ENCODE measurements at places on chromosomes 6 and 20.

- no peak for DNase-seq
Observed at GRCh38 chr6:133957780-133958242, 4.8 kb downstream of the TBPL1 start.

GRCh38 chr20:11059659-11060058 lies 385.9 kb upstream of the JAG1 start:
- DNase-seq, result no peak

DNA sequence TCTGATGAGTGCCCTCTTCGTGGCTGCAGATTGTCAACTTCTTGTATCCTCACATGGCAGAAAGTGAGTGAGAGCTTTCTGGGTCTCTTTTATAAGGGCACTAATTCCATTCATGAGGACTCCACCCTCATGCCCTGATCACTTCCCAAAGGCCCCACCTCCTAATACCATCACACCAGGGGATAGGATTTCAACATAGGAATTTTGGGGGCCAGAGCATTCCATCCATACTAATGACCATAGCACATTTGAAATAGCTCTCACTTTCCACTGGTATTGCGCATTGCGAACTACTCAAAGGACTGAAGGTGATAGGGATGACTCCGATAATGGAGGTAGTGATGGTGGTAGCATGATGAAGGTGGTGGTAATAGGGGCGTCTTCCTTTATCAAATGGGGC lies 324.3 kb downstream of the PRL start:
- no peak for DNase-seq

GRCh38 chr20:48716541-48716940 lies 111.3 kb downstream of the PREX1 start:
- no peak for DNase-seq

GRCh38 chr6:134510142-134510541 lies 192.2 kb upstream of the SGK1 start:
- DNase-seq, result no peak

DNA sequence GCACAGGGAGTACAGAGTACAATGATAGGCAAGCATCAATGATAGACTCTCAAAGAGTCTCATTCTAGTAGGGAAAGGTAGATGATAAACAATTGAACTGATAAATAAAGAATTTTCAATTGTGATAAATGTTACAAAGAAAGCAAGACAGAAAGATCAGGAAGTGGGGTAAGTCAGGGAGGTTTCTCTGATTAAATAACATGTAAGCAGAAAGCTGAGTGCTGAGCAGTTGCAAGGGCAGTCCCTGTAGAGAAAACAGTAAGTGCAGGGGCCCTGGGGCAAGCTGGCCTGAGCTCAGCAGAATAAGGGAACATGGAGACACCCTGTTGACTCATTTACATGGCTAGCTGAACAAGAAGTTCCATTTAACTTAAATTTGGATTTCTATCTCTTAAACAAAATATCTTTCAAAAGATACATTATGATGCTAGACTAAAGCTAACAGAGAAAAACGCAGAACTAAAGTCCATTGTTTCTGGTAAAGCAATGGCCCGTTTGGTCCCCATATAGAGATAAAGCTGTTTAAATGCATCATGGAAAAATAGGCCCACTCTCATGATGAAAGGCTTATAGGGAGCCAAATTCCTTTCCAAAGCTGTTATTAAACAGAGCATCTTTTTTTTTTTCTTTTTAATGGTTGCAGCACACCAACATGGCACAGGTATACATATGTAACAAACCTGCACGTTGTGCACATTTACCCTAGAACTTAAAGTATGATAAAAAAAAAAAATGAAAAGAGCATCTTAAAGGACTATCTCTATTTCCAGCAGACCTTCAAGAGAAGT lies 5.3 kb upstream of the TNFAIP3 start:
- DNase-seq, result no peak

DNA sequence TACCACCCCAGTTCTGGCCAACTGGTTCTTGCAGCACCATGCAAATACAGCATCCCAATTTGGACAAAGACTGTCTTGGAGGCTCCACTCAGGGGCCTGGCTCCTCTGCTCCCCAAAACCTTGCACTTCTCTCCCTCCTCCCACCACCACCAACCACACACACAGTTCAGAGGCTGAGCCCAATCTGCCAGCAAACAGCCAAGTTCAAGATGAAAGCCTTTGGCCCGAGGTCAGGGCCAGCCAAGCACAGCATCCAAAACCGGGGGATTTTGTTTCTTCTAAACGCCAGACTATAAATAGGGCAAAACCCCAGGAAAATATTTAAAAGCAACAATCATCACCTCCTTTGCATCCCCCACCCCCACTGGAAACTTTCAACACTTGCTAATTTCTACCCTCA lies 5.7 kb downstream of the KCNK5 start:
- no peak for DNase-seq

DNA sequence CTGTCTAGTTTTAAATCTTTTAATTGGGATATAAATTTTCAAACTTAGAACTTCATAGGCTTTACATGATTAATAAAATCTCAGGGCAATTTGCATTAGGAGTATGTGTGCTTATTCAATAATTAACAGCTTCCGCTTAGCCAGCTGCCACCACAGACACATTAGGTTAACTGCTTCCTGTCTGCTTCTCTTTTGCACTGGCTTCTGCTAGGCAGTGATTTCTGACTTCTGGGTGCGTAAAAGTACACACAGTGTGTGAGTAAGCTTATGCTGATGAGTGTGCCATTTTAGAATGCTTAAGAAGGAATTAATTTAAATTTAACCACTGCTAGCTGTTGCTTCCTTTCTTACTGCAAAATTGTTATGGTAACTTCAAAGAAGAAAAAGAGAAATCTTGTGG lies 73.9 kb downstream of the F13A1 start:
- no peak for DNase-seq

- no peak for DNase-seq
Observed at GRCh38 chr6:11459079-11459610, 78.4 kb upstream of the TMEM170B start.

- no peak for DNase-seq
Observed at GRCh38 chr20:50642288-50642803, 49.0 kb downstream of the RIPOR3 start.

DNA sequence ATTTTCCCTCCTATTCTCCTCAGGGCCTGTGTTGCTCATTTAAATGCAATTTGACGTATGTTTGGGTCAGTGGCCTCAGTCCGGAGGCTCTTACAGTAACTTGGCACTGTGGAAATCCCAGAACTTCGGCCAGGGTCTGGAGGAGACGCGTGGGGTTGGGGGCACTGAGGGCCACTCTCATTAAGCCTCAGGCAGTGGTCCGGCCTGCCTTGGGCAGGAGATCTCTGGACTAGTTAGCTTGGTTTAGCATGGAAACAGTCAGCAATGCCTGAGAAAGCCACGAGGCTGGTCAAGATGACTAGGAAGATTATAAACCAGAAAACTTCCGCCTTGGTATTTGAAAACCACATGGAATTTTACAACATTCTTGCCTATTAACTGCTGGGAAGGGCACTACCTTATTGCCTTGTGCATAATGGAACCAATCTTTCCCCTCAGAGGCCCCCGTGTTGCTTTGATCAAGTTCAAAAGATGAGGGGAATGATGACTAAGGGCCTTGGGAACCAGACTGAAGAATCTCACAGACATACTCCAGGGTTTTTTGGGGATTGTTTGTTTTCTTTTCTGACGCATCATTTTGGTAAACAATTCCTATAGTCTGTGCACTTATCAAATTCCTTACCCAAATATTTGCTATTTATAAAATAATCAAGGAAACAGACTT lies 206.0 kb upstream of the PREP start:
- no peak for DNase-seq

- no peak for DNase-seq
Observed at GRCh38 chr6:37480951-37481534, 18.6 kb downstream of the CCDC167 start.

GRCh38 chr20:40110311-40110831 lies 578.7 kb downstream of the MAFB start:
- no peak for DNase-seq

DNA sequence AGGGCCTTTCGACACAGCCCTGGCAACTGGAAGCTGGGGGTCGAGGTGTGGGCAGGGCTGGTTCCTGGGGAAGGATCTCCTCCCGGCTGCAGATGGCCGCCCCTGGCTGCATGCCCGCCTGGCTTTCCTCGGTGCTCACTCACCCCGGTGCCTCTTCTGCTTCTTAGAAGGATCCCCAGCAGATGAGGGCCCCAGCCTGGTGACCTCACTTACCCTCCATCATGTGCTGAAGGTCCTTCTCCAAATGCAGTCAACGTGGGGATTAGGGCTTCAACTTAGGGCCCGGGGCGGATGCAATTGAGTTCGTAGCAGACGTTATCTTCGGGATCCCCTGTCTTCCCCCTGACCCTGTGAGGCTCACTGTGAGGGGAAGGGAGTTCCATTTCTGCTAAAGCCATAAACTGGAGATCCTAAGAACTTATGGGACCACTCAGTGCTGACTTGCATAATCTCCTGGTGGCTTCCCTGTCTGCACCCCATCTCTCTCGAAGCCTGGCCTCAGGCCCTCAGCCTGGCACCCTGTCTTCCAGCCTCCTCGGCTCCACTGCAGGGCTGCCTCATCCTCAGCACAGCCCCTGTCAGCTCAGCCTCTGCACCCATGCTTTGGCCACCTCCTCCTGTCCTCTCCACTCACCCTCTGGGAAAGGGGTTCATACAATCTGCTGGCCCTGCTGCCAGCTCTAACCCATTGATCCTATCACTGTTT lies 92.6 kb downstream of the THBS2 start:
- no peak for DNase-seq

GRCh38 chr6:47752801-47753200 lies 29.0 kb upstream of the OPN5 start:
- no peak for DNase-seq

DNA sequence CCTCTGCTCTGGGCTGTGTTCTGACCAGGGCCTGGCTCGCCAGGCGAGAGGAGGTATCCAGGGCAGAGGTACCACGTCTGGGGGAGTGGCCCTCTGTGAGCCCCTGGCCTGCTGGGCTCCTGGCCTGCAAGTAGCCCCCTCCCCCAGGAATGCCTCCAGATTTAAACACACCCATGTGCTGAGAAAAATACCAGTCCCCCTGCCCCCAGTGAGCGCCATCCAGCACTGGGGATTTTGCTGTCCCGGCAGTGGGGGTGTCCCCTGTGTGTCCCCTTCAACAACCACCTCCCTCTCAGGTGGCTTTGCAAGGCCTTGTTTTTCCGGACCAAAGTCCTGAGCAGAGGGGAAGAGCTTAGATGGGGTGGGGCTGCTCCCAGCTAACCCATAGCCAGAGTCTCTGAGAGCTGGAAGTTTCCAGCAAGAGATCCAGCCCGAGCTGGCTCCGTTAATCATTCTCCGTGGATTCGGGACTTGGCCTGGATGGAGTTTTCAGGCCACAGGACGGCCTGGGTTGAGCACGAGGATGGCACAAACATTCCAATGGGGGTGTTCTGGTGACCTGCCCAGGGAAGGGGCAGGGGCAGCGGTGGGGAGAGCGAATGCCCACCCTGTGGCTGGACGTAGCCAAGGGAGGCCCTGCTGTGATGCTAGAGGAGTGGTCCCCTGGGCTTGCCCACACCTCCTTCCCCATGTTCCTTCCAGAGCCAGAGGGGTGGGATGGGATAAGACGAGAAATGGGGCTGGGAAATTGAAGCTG lies 29.0 kb downstream of the PCK1 start:
- DNase-seq, result no peak

DNA sequence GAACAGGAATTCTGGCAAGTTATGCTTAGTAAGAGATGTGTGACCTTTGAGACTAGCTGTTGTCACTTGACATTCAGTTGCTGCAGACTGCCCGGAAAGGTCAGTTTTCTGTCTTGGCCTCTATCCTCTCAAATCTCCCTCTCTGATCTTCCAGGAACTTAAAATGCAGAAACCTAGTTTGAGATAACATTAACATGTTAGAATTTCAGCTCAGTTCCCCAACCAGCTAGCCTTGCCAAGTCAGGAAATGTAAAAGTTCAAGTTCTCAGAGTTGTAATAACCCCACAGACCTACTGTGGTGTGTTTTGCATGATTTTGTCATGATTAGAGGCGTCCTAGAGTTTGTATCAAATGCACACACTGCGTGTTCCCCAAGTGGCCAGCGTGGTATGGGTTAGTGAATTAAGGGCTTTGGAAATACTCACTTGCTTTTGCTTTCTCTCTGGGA lies 46.6 kb downstream of the DUSP22 start:
- DNase-seq, result no peak

DNA sequence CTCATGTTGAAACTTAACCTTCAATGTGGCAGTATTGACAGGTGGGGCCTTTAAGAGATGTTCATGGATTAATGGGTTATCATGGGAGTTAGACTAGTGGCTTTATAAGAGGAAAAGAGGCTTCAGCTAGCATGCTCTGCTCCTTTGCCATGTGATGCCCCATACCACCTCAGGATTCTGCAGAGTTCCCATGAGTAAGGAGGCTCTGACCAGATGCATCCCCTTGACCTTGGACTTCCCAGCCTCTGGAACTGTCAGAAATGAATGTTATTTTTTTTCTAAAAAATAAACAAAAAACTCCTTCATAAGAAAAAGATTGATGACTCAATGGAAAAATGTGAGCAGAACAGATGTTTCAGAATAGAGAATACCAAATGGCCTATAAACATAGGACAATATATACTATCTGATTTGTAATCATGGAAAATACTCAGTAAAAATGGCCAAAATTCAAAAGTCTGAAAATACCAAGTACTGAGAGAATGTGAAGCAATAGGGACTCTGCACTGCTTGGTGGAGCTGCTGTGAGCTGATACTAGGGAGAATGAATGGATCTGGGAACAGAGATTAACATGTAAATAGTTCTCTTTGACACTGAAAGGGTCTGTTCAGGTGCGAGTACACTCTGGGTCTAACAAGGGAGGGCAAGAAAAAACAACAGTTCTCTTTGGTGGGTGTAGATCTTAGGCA lies 7.4 kb upstream of the TRIM39 start:
- no peak for DNase-seq

GRCh38 chr20:6588296-6588695 lies 179.2 kb upstream of the BMP2 start:
- DNase-seq, result peak; percentile 28

DNA sequence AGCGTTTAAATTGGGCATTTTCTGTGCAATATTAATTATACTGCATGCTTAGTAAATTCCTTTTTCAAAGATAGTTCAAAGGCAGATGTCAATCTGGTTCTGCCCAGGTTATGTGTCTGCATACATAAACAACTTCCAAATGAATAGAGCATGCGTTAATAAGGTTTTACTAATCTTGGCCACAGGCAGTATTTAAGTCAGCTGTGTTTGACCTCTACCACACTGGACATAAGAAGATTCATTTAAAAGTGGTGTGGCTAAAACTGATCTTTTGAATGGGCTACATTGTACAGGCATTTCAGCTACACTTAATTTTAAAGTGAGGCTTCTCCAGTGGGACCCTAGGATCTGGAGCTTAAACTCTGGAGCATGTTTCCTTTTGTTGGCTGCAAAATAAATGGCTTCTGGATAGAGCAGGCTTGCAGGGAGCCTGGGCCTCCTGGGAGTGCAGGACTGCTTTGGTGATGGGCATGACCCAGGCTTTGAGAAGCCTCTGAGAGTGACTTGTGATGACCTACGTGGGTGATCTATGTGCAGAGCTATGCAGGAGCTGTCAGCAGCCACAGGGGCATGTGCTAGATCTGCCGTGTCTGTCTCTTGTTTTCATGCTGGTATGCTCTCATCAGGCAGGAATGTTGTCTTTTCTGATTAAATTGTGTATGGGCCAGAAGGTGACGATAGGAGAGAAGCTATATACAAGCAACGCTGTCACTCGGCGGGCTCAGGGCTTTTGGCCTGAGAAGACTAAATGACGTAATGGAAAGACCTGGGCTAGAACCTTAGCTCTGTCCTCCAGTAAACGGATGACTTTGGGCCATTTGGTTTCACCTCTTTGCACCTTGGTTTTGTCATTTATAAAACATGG lies 331.2 kb downstream of the QKI start:
- DNase-seq, result no peak

- DNase-seq, result no peak
Observed at GRCh38 chr6:43604174-43604573, 24.9 kb downstream of the GTPBP2 start.

All from NCI-H2029 (cell line).